Activated naive CD8-positive, alpha-beta T cell treated with anti-CD3 and anti-CD28 coated beads for 36 hours (primary cell): ENCODE measurements at places on chromosomes 5 and 9. TPM values are rescaled to one million over a fixed set of nuclear protein-coding genes. Genes with fewer than 3 reads are reported as not detected.

DNA sequence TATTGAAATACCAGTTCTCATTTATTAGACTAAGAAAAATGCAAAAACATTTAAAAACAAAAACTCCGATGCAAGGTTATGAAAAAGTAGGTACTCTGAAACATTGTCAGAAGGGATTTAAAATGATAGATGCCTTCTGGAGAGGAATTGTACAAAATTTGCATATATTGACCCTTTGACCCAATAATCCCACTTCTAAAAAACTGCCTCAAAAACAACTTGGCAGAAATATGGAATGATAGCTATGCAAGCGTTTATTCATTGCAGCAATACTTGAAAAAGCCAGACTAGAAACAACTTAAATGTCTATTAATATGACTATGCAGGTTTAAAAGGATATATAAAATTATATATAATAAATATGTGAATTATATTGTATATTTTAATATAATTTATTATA lies 118.4 kb downstream of the PLK2 start:
- no peak overlapping the region for H3K4me3 ChIP-seq
- H3K27me3 ChIP-seq: peaks cover 8% of the 10 kb centered on the region
- no peak overlapping the region for H3K27ac ChIP-seq

- H3K27me3 ChIP-seq: peaks cover 3% of the 10 kb centered on the region
- H3K4me1 ChIP-seq: no peaks in the 10 kb centered on the region
- no peak overlapping the region for H3K4me3 ChIP-seq
- no peak for DNase-seq
These were observed 198.3 kb downstream of the PLK2 start for GRCh38 chr5:58261605-58262004.

Gene TAF11L5
- total RNA-seq: not detected

DNA sequence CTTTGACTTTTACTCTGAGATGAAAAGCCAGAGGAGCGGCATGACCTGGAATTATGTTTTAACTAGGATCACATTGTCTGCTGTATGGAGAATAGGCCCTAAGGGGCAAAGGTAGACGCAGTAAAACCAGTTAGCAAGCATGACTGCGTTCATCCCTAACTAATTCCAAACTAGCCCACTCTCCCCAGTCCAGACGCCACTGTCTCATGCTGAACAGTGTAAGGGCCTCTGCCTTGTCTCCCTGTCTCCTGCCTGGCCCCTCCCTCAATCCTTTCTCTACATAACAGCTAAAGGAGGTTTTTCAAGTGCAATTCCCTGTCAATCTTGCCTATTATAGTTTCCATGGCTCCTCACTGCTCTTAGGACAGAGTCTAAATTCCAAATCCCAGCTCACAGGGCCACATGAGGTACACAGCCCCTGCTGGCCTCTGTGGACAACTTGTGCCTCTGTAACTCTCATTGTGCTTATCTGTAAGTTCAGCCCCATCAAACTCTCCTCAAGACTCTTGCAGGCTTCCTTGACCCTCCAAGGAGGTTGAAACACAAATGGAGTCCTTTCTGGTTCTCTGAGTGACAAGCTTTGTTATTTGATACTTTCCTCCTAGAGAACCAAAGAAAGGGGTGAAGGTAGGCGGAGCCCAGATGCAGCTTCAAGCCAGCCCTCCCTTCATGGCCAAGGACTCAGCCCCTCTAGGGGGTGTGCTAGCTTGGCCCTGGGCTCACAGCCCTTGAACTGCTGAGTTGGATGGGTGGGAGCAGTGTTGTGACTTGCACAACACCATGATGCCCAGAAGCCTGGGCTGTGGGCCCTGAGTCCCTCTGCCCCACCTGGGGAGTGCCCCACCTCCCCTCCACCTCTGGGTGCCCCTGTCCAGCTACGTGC lies 16.0 kb upstream of the SLC22A4 start:
- no peaks in the 10 kb centered on the region for H3K36me3 ChIP-seq
- H3K27ac ChIP-seq: no peak overlapping the region
- H3K4me3 ChIP-seq: no peak overlapping the region
- H3K4me1 ChIP-seq: no peaks in the 10 kb centered on the region

Gene ARL14EPL
- not detected for total RNA-seq

Gene C9
- total RNA-seq: not detected

Gene PAPPA
- not detected for total RNA-seq

GRCh38 chr9:108900176-108900575 lies 33.7 kb downstream of the ELP1 start:
- no peak overlapping the region for H3K27ac ChIP-seq
- H3K27me3 ChIP-seq: no peaks in the 10 kb centered on the region
- H3K4me1 ChIP-seq: no peaks in the 10 kb centered on the region
- H3K4me3 ChIP-seq: no peak overlapping the region
- DNase-seq: no peak

Gene IL4
- not detected for total RNA-seq

- no peak for DNase-seq
- H3K36me3 ChIP-seq: no peaks in the 10 kb centered on the region
- no peak overlapping the region for H3K4me3 ChIP-seq
- peaks cover 4% of the 10 kb centered on the region for H3K27me3 ChIP-seq
- H3K4me1 ChIP-seq: no peaks in the 10 kb centered on the region
These were observed 115.7 kb upstream of the C9orf72 start for GRCh38 chr9:27688954-27689353.

GRCh38 chr5:18772475-18772874 lies 1138.2 kb downstream of the TAF11L14 start:
- H3K36me3 ChIP-seq: no peaks in the 10 kb centered on the region
- H3K4me3 ChIP-seq: no peak overlapping the region
- H3K27me3 ChIP-seq: peaks cover 8% of the 10 kb centered on the region
- no peak for DNase-seq
- no peak overlapping the region for H3K27ac ChIP-seq

DNA sequence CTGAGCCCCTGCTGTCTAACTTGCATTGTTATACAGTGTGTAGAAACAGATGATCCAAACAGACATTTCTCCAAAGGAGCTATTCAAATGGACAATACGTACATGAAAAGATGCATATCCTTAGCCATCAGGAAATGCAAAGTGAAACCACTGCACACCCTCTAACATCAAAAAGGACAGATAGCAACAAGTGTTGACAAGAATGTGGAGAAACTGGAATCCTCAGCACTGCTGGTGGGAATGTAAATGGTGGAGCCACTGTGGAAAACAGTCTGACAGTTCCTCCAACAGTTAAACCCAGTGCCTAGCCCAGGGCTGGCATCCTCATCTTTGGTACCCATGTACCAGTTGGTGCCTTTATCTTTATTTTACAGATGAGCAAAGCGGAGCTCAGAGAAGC lies 8.5 kb downstream of the ORM2 start:
- H3K36me3 ChIP-seq: peaks cover 53% of the 10 kb centered on the region
- no peaks in the 10 kb centered on the region for H3K27me3 ChIP-seq
- H3K4me3 ChIP-seq: no peak overlapping the region
- peaks cover 13% of the 10 kb centered on the region for H3K4me1 ChIP-seq
- H3K27ac ChIP-seq: peak overlapping the region; percentile 60

DNA sequence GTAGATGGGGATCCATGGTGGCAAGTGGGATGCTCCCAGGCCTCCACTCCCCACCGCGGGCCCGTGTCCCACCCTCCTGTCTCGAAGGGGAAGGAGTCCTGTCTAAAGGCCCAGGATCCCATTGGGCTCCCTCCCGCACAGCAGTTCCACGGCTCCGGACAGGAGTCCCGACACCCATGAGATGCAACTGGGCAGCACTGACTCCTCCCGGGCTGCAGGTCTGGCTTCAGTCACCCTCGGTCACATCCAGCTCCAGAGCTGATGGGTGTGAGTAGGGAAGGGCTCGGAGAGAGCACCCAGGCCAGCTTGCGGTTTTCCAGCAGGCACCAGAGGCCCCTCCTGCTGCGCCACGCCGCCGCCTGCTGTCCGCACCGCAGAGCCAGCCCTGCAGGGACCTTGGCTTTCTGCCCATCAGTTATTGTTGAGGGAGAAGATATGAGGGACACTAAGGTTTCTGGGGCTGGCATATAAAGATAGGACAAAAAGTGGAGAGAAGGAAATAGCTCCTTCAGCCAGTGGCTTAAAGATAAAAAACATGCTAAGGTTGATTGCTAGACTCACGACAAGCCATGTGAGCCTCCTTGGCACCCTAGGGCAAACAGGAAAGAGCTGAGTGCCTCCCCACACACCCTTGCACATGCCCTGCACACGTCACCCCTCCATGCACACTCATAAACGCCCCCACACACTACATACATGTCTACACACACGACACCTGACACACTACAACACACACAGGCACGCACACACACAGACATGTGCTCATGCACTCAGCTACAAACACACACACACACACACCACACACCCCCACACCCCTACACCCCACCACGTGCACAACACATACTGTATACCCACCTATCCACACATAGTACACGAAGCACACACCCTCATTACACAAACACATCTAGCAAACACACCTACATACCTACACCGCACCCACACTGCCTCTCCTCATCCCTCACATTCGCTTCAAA lies 79.0 kb downstream of the AK8 start:
- no peaks in the 10 kb centered on the region for H3K36me3 ChIP-seq
- H3K27me3 ChIP-seq: peaks cover 52% of the 10 kb centered on the region
- H3K27ac ChIP-seq: no peak overlapping the region
- no peak for DNase-seq
- no peaks in the 10 kb centered on the region for H3K4me1 ChIP-seq

Gene CDC20B
- total RNA-seq: not detected

GRCh38 chr9:112621018-112621655 lies 96.8 kb downstream of the INIP start:
- DNase-seq: no peak
- H3K4me1 ChIP-seq: no peaks in the 10 kb centered on the region
- H3K4me3 ChIP-seq: no peak overlapping the region
- H3K27me3 ChIP-seq: no peaks in the 10 kb centered on the region
- no peak overlapping the region for H3K27ac ChIP-seq

Gene CFAP90
- not detected for total RNA-seq

DNA sequence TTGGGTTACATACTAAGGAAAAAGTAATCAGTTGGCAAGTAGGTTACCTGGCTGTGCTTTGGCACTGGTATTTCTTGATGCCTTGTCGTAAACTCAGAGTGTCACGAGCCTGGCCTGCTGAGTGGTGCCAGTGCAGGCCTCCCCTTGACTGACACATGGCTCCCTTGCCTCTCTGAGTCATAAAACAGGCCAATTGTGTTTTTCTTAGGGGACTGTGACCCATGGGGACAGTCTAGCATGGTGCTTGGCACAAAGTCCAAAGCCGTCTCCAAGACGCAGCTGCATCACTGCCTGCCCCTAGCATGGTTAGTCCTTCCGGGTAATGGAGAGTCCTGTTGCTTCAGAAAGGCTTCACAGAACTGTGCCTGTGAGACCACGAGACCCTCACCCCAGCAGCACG lies 132.5 kb downstream of the MVB12B start:
- H3K36me3 ChIP-seq: peaks cover under 1% of the 10 kb centered on the region
- no peak overlapping the region for H3K27ac ChIP-seq
- no peaks in the 10 kb centered on the region for H3K27me3 ChIP-seq
- no peak for DNase-seq

Gene RORB
- total RNA-seq: 0.02 TPM

- no peaks in the 10 kb centered on the region for H3K4me1 ChIP-seq
- no peaks in the 10 kb centered on the region for H3K36me3 ChIP-seq
- no peak overlapping the region for H3K27ac ChIP-seq
- DNase-seq: no peak
- peaks cover 9% of the 10 kb centered on the region for H3K27me3 ChIP-seq
- no peak overlapping the region for H3K4me3 ChIP-seq
These were observed 21.5 kb upstream of the FCN1 start for GRCh38 chr9:134939080-134939733.

Gene CCDC152
- 19.9 TPM for total RNA-seq

GRCh38 chr5:113302120-113302519 lies 132.7 kb downstream of the TSSK1B start:
- H3K4me1 ChIP-seq: no peaks in the 10 kb centered on the region
- DNase-seq: no peak
- H3K36me3 ChIP-seq: no peaks in the 10 kb centered on the region
- no peak overlapping the region for H3K4me3 ChIP-seq
- no peak overlapping the region for H3K27ac ChIP-seq

DNA sequence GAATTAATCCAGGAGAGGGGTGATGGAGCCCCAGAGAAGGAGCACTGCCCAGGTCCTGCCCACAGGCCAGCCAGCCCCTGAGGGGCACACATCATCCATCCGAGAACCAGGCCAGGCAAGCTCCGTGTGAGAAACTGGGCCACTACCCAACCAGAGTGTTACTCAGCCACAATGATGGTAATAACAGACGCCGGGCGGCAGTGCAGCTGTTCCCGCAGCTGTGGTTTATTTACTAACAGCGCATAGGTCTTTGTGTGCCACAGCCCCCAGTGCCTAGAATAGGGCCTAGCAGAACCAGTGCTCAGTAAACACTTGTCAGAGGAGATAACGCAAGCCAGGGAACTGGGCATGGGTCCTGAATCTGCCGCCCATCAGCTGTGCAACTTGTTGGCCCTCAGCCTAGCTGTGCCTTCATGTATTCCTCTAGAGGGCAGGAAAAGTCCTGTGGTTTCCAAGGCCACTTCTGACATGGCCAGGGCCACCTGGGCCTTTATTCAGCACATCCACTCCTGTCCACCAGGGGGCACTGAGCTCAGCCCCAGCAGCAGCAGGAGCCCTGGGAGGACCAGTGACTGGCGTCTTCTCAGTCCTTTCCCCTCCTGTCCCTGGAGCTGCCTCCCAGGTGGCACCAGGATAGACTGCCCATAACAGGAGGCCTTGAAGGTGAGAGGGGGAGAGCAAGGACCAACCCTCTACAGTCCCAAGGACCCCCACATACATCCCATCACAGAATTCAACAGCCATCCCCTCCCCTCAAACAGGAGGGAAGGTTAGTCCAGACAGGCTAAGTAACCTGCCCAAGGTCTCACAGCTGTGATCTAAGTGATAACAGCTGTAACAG lies 2.1 kb downstream of the MXD3 start:
- peaks cover 32% of the 10 kb centered on the region for H3K36me3 ChIP-seq
- H3K4me3 ChIP-seq: peak overlapping the region; percentile 15
- H3K27me3 ChIP-seq: no peaks in the 10 kb centered on the region
- peaks cover 35% of the 10 kb centered on the region for H3K4me1 ChIP-seq
- H3K27ac ChIP-seq: peak overlapping the region; percentile 8

DNA sequence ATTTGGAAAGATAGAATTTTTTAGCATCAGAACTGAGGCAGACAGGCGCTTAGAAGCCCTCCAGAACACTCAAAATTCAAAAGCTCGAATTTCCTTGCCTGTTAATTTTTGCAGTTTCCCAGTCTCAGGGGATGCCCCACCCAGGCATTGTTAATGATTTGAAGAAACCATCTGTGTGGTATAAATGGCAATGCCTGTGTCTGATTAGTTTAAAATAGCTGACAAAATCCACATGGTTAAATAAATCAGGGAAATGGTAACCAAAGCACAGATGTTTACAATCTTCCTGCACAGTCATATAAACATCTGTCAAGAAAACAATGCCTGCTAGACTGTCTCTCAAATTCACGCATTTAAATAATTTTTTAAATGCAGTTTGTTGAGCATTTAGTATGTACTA lies 185.2 kb upstream of the RGMB start:
- no peaks in the 10 kb centered on the region for H3K36me3 ChIP-seq
- DNase-seq: no peak
- H3K4me3 ChIP-seq: no peak overlapping the region
- no peak overlapping the region for H3K27ac ChIP-seq
- peaks cover 10% of the 10 kb centered on the region for H3K27me3 ChIP-seq
- H3K4me1 ChIP-seq: no peaks in the 10 kb centered on the region

DNA sequence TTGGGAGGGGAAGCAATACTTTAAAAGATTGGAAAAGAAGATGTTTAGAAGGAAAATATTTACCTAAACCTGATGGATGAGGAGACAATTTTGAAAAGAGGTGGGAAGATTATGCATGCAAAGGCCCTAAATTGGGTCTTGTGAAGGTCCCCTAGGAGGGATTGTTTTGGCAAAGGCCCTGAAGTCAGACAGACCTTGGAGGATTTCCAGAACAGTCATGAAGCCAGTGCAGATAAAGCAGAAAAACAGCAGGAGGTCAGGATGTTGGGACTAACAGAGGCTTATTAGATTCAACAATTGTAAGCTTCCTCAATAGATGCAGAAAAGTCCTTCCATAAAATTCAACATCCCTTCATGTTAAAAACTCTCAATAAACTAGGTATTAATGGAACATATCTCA lies 361.0 kb upstream of the CDH6 start:
- H3K4me1 ChIP-seq: no peaks in the 10 kb centered on the region
- H3K4me3 ChIP-seq: no peak overlapping the region
- no peak for DNase-seq
- H3K27ac ChIP-seq: no peak overlapping the region
